AML-193 (cell line): ENCODE measurements at places on chromosomes 4 and X.

- DNase-seq, result no peak
Observed at GRCh38 chr4:186554539-186554913, 841 bp downstream of the MTNR1A start.

DNA sequence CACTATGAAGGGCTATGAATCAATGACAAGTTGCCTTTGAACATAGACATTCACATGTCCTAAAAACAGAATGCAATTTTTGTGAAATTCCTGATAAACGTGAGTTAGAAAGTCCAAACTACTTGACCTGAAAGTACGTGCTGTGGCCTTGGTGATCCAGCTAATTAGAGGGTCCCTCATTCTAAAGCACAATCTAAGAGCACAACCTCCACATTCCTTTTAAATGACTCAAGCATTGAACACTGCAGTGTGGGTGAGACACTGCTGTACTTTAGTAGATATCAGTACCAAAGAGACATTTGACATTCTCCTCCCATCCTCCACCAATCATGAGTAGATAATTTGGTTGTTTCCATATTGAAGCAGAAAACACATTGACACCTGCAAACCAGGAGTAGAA, 73.5 kb downstream of the FAM47B start:
- DNase-seq, result no peak

GRCh38 chrX:53047228-53047627, 1.4 kb upstream of the GPR173 start:
- DNase-seq, result no peak

- DNase-seq, result no peak
Observed at GRCh38 chr4:119729835-119730670, 101.4 kb upstream of the PDE5A start.

DNA sequence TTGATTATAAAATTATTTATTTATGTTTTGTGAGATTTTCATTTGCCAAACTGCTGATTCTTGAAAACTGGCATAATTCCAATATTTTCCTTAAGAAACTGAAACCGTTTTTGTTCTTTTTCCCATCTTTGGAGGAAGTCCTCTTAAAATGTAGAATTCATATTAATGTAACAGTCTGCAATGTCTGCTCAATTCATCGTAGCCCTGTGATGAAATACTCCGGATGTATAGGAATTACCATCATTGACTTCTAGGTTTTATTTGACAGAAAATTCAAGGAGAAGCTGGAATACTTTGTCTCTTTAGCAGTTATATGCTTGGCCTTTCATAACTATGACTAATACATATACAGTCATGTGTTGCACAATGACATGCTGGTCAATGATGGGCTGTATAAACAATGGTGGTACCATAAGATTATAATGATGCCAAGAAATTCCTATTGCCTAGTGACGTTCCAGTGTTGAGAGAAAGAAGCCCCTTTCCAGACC, 185.0 kb upstream of the GPRIN3 start:
- no peak for DNase-seq

GRCh38 chrX:23114241-23114640, 114.5 kb downstream of the DDX53 start:
- DNase-seq, result no peak

GRCh38 chr4:26701786-26702227, 117.9 kb downstream of the TBC1D19 start:
- no peak for DNase-seq

DNA sequence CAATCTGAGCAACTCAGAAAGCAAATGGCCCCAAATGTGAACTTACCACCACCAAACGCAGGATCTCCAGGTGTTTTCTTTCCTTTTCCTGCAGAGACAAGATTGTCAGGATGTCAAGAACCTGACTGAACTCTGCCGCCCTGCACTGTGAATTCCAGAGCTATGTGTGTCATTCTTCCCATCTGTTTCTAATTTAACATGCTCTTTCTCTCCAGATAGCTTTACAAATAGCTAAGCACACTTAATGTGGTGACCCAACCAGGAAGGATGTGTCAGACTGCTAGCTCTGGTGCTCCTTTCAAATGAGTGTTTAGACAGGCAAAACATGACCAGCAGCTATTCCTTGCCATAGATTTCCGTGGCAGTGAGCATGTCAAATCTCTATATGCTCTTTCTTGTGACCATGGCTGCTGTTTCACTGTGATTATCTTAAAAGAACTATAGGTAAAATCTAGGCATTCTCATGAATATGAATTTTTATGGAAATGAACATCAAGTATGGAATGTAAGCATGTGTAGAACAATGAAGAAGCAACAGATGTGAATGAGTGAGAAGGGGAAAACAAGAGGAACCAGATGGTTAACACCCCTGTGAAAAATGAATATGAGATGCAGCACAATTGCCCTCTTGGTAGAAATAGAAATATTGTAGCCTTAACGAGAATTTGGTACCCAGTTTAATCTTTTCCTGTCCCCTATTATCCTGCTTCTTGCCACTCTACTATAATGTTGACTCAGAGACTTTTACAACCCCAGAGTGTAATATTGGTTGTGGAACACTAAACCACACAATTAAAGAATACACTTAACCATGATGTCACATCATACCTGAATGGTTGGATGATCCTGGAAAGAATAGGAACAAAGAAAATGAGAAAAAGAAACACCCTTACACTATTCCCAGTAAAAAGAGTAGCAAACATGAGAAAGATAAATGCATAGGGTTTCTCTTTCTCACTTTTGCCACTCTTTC, 247.8 kb upstream of the DKK2 start:
- no peak for DNase-seq

DNA sequence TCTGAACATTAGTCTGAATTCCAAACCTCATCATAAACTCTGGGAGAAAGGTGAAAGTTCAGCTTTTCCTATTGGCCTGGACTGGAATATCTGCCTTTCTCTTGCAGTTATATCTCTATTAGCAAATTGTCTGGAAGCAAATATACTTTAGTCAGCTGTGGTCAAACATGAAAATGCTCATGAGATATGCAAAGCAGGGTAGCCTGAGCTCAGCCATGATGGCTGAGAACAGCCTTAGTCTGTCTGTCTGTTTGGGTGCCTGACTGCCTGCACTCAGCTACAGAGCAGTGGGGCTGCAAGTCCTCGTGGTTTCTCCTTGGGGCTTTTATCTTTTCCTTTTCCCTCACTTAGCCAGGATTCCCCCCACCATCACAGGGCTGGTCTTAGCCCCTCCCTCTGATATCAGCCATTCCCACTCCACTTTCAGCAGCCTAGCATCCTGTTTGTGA, 19.5 kb upstream of the PGRMC2 start:
- no peak for DNase-seq

- no peak for DNase-seq
Observed at GRCh38 chrX:50920132-50920531, 9.6 kb downstream of the BMP15 start.

DNA sequence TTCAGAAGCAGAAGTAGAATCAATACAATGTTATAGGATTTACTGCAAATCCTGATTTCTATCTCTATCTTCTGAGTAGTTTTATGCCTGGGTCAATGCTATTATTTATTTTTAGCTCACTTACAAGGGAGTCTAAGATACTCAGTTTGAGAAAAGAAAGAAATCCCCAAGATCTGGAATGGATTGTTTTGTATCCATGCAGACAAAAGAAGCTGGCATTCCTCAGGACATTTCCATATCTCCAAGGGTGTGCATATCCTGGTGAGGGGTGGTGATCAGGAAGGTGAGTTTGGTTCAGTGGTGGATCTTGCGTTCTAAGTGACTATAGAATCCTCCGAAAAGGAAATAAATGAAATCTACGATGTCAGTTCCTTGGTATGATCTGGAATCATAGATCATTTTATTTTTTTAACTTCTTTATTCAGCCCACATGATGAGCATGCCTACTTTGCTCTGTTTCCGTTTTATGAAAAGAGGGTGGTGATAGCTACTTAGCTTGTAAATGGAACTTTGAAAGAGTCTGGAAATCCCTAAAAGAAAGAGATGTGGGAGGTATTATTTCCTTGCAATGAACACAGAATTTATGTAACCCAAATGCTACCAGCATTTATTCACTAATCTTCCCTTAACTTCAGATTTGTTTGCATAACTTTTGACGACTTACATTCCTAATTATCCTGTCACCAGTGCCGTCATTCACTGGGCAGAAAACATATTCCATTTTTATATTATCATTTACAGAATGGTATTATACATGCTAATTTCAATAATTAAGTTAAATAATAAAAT, 81.1 kb upstream of the RAPGEF2 start:
- no peak for DNase-seq

- no peak for DNase-seq
Observed at GRCh38 chrX:103330681-103331288, 746 bp downstream of the TCEAL7 start.

DNA sequence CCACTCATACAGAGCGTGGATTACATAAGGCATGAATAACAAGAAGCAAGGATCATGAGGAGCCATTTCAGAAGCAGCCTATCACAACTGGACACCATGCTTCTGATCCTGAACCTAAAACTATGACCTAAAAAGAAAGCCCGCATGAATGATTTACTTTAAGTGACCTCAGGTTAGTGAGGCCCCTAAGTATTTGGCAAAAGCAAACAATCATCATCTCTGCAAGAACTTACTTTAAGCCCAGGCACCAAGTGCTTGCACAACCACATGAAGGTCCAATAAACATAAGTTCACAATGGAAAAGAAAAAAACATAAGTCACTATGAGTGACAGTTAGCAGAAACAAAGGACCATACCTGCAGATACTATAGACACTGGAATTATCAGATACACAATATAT, 7.9 kb upstream of the MBTPS2 start:
- no peak for DNase-seq

DNA sequence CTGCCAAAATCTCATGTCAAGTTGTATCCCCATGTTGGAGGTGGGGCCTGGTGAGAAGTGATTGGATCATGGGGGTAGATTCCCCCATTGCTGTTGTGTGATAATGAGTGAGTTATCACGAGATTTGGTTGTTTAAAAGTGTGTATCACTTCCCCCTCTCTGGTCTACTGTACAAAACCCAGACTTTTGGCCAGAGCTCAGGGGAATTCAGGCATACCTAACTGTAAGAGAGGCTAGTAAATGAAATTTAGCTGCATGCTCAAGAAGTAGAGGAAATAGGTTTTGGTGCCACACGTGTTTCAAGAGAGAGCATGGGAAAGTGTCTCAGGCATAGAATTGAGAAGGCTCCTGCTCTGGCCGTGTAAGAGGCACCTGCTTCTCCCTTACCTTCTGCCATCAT, 190.5 kb upstream of the GALNTL6 start:
- no peak for DNase-seq

DNA sequence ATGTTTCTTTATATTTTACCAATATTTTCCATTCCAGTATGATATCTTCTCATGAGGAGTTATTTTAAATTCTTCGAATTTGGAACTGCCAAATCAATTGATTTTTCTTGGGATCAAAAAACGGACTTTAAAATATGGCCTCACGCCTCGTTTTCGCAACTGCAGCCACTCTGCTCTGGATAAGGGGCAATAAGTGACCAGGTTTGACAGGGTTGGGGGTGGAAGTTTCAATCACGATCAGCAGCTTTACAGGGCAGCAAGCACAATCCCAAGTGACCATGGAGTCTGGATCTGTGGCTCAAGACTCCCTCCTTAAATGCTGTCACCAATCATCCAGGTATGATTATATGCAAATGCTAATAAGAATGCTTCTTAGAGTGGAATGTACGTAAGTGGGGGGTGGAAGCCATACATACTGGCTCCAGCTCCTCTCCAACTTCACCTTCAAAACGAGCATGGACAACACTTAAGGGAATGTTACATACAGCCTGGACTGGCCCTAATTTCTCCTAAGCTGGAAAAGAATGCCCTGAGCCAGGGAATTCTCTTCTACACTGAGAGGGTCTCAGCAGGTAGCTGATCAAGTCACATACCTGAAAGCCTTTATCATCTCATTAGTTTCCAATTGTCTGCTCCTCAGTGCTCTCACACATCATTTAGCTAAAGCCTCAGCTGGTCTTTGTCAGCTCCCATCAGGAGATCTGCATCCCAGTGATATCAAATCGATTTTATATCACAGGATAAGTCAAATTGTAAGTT, 176.9 kb upstream of the DCAF8L1 start:
- DNase-seq, result no peak

GRCh38 chr4:79987401-79987800, 85.6 kb downstream of the ANTXR2 start:
- DNase-seq, result no peak

DNA sequence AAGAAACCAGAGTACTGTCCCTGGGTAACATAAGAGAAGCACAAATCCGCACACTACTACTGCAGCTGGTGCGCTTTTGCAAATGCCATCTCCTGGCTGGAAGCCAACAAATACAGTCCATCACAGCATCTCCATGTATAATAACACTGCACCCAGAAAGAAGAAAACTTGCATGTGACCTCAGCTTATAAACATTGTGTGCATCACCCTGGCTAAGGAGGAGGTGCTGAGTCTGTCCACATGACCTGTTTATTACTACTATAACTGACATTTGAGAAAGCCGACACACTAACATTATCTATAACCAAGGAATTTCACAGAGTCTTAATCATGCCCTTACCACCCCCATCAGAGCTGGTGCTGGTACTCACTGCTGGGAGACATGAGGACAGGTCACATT, 516.8 kb downstream of the CFAP47 start:
- DNase-seq, result no peak

- DNase-seq, result no peak
Observed at GRCh38 chrX:72045141-72045540, 86.6 kb downstream of the RTL5 start.

GRCh38 chr4:21507439-21507838, 441.1 kb downstream of the KCNIP4 start:
- peak; percentile 12 for DNase-seq

- no peak for DNase-seq
Observed at GRCh38 chr4:187135878-187136277, 412.2 kb upstream of the FAT1 start.

DNA sequence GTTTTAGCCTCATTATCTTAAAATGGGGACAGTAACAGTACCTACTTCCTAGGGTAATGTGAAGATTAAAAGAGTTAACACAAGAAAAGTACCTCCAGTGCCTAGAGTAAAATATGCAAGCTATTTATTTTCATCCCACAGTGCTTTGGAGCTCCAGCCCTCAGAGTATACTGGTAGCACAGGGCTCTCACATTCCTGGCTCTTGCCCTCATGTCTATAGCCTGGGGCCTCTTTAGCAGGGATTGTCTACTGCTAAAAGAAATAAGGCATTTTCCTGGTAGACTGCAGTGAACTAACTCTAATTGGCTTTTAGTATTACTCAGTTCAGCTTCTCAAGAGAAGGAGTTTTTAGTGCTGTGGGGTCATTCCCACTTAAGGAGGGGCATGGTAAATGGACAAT, 60.8 kb downstream of the RRAGB start:
- no peak for DNase-seq

DNA sequence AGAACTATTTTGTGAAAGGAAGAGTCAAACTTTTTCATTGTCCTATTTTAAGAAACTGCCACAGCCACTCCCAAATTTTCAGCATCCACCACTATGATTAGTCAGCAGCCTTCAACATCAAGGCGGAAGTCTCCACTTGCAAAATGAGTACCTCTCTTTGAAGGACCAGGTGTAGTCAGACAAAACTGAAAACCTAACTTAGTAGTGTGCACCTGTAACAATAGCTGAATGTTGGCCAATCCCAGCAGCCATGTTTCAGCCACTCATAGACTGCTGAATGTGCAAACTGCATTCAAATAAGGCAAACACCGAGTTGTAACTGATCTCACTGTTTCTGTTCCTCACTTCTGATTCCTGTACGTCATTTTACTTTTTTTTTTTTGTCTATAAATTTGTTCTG, 341.1 kb downstream of the IL15 start:
- DNase-seq, result no peak
